ENCODE measurements at places on chromosomes 6 and 20.

DNA sequence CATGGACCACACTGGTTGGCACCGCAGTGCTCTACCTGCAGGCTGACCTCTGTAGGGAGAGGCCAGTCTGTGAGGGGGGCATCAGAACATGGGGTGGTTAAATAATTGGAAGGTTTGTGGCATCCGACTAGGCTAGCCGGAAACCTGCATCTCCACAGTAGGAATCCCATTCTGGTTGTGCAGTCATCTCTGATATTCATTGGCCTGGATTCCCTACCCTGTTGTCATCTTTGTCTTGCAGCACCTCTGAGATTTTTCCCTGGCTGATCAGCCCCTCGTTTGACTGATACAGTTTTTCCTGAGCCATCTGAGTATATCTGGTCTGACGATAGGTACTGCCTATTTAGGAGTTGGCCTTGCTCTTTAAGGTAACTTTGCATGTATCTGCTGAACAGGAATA is 259.4 kb downstream of the TMEM242 start:
- no peak for DNase-seq

- no peak for DNase-seq
Observed at GRCh38 chr6:112622036-112622435, 274.9 kb downstream of the RFPL4B start.

GRCh38 chr20:38294076-38294591 is 9.8 kb upstream of the BPI start:
- no peak for DNase-seq

DNA sequence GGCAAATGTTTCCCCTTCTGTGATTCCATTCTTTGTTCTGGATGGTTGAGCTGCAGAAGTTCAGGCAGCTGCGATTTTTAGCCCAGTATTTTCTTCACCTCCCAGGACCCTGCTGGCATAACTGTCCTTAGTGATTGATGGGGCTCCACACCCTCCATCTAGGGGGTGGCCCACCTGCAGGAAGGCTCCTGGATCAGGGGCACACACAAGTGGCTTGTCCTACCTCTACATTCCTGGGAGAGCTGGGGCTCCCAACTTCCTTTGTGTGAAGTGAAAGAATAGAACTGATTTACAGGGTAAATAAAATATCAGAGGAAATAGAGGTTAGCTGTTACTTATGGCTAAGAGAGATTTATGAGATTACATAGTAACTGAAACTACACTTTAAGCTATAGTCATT is 129.5 kb upstream of the MAP3K7 start:
- DNase-seq: no peak

- no peak for DNase-seq
Observed at GRCh38 chr6:146071781-146072180, 42.9 kb downstream of the GRM1 start.

DNA sequence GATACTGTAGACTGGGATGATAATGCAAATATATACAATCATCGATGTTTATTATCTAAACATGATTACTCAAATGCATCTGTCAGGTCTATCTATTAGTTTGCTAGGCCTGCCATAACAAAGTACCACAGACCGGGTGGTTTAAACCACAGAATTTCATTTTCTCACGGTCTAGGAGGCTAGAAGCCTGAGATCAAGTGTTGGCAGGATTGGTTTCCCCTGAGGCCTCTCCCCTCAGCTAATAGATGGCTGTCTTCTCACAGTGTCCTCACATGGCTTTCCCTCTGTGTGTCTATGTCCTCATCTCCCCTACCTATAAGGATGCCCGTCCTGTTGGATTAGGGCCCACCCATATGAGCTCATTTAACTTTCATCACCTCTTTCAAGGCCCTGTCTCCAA is 512.6 kb upstream of the SLC35B3 start:
- DNase-seq: no peak

- no peak for DNase-seq
Observed at GRCh38 chr6:53845280-53846195, 50.7 kb downstream of the LRRC1 start.

DNA sequence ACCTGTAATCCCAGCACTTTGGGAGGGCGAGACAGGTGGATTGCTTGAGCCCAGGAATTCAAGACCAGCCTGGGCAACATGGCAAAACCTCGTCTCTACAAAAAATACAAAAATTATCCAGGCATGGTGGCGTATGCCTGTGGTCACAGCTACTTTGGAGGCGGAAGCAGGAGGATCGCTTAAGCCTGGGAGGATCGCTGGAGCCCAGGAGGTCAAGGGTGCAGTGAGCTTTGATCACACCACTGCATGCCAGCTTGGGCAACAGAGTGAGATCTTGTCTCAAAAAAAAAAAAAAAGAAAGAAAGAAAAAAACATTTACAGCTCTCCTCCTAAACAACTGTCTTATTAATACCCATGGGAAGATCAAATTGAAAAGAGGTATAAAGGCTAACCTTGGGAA is 8.8 kb upstream of the MYMX start:
- no peak for DNase-seq

GRCh38 chr6:163731215-163732013 is 316.9 kb downstream of the QKI start:
- no peak for DNase-seq

GRCh38 chr6:102520966-102521365 is 1127.5 kb downstream of the GRIK2 start:
- DNase-seq: no peak

DNA sequence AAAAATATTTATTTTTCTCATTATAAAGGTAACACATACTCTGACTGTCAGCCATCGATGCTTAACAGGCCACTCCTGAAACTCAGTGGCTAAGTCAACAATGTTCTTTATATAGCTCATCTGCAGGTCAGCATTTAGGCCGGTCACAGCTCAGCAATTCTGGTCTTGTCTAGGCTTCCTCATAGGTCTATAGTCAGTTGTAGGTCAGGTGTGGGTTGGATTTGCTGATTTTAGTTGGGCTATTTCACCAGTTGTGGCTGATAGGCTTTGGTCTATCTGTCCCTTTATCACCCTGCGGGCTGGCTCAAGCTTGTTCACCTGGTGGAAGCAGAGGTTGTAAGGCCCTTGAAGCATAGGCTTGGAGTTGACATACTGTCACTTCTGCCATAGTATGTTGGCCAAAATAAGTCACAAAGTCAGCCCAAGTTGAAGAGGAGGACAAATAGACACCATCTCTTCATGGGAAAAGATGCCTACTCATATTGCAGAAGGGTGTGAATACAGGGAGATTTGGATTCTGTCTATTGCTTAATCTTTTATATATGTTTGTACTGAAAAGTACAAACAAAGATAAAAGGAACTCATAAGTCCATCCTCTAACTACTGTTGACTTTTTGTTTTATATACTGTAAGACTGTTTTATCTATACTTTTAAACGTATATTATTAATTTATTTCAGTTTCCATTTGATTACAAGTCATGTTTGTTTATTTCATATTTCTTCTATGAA is 75.0 kb downstream of the BCKDHB start:
- DNase-seq: no peak

GRCh38 chr20:52637201-52637600 is 335.0 kb upstream of the TSHZ2 start:
- DNase-seq: no peak

DNA sequence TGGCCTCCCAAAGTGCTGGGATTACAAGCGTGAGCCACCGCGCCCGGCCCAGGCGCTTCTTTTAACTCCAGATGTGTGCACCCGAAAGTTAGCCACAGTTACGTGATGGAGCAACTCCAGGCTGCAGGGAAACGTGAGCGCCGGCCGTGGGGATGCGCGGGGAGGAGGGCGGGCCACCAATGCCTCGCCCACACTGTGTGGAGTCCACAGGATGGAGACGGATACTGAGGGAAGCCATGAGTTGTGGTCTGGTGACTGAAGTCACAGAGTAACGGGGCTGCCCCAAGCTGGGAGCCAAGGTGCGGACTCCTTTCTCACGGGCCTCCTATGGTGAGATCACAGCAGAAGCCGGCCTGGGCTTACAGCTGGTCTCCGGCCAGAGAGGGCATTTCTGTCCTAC is 23.2 kb downstream of the YTHDF1 start:
- no peak for DNase-seq

- no peak for DNase-seq
Observed at GRCh38 chr20:45306431-45306982, at the start of gene RBPJL. TSS of gene RBPJL (plus strand) at chr20:45306840. CDS start at chr20:45306923, 83 bp downstream.

GRCh38 chr6:30394139-30394538 is 49.2 kb downstream of the RPP21 start:
- DNase-seq: no peak

DNA sequence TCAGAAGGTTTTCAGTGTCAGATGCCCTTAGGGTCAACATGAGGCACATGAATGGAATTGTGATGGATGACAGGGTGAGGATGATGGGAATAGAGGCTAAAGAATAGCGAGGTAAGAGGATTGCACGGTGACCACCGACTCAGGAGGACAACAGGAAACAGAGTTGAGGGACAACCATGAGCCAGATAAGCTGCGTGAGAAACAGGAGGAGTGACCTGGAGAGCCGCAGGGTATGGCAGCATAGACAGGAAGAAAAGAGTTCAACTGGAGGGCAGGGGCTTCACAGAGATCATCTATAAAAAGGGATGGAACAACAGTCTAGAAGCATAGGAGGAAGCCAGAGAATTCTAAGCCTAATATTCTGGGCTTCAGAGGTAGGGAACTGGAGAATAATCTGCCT is 84.7 kb upstream of the ENPP5 start:
- no peak for DNase-seq

DNA sequence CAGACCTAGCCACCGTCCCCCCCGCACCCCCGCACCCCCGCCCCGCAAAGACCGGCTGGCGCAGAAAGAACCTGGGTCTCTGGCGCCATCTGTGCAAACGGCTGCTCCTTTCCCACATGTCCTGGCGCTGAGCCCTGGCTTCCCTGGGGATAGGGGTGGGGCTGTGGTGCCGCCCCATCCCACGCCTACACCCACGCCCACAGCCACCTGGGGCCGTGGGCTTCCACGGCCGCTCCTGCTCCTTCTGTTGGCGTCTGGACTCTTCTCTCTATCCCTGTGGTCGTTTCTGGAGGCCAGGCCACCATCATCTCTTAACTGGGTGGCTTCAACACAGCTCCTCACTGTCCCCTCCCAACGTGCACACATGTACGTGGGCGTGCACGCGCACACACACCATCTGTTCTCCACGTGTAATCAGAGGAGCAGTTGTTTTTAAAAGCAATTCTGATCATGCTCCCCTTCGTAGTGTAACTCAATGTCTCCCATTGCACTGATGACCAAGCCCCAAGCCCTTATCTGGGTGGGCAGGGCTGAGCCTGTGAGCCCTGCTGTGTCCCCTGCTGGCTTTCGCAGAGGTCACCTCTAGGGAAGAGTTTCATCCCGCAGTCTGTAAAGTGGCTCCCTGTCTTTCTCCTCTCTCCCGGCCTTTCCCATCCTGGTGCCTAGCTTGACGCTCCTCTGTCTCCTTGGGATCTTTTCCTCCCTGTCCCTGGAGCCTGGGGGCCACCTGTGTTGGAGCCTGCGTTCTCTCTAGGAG is 31.9 kb upstream of the FAM83D start:
- DNase-seq: no peak

- DNase-seq: no peak
Observed at GRCh38 chr6:15425947-15426346, 180.1 kb downstream of the JARID2 start.

DNA sequence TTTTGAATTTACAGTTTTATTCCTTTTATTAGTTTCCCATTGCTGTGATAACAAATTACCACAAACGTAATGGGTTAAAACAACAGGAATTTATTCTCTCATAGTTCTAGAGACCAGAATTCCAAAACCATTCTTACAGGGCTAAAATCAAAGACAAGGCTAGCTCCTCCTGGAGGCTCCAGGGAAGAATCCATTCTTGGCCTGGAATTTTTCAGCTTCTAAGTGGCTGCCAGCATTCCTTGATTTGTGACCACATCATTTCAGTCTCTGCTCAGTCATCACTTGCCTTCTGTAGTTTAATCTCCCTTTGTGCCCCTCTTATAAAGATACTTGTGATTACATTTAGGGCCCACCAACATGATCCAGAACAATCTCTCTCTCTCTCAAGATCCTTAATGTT is 897 bp upstream of the SEL1L2 start:
- no peak for DNase-seq

GRCh38 chr6:116210750-116211425 is 43.0 kb downstream of the TSPYL4 start:
- DNase-seq: no peak

GRCh38 chr6:57432919-57433684 is 115.7 kb downstream of the PRIM2 start:
- no peak for DNase-seq
